Nucleus accumbens (tissue), 56 donors: ENCODE measurements at places on chromosomes 13 and 19.

DNA sequence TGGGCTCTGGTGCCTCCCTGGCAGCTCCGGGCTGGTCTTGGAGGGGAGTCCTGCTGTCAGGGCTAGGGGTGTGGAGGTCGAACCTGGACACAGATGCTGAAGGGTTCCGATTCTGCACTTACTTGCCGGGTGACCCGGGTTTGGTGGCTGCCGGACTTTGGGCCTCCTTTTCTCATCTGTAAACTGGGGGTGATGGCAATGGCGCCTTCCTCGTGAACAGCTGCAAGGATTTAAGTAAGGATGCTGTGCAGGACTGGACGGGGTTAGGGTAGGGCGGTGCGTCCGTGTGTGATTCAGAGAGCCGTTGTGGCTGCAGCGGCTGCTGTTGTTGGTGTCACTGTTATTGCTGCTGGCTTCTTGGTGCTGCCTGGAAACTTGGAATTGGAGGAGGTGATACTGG is 2.4 kb downstream of the HPN start:
- no peak for DNase-seq

- DNase-seq: no peak
Observed at GRCh38 chr13:110396476-110396875, 89.4 kb downstream of the COL4A2 start.

GRCh38 chr13:91302111-91302510 is 45.4 kb upstream of the MIR17HG start:
- DNase-seq: no peak

- no peak for DNase-seq
Observed at GRCh38 chr19:43624933-43625332, 5.5 kb upstream of the ZNF428 start.

DNA sequence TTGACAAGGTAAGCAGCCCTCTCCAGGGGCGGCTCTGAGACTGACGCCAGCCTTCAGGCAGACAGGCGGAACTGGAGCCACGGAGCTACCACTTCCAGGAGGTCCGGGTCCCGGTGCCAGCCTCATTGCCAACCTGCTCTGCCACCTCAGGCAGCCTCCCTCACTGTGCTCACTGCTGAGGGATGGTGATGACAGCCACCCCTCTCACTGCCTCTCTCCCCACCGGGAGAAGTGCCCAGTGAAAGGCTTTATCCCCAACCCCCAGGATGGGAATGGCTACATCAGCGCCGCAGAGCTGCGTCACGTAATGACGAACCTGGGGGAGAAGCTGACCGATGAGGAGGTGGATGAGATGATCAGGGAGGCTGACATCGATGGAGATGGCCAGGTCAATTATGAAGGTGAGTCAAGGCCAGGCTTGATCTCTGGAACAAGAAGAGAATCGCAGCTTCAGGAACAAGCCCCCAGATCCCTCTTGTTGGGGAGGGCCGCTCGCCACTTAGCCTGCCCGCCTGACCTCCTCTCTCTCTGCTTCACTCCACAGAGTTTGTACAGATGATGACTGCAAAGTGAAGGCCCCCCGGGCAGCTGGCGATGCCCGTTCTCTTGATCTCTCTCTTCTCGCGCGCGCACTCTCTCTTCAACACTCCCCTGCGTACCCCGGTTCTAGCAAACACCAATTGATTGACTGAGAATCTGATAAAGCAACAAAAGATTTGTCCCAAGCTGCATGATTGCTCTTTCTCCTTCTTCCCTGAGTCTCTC is 7.6 kb downstream of the CALM3 start:
- no peak for DNase-seq

GRCh38 chr19:48728911-48729664 is 9.6 kb upstream of the MAMSTR start:
- DNase-seq: no peak

DNA sequence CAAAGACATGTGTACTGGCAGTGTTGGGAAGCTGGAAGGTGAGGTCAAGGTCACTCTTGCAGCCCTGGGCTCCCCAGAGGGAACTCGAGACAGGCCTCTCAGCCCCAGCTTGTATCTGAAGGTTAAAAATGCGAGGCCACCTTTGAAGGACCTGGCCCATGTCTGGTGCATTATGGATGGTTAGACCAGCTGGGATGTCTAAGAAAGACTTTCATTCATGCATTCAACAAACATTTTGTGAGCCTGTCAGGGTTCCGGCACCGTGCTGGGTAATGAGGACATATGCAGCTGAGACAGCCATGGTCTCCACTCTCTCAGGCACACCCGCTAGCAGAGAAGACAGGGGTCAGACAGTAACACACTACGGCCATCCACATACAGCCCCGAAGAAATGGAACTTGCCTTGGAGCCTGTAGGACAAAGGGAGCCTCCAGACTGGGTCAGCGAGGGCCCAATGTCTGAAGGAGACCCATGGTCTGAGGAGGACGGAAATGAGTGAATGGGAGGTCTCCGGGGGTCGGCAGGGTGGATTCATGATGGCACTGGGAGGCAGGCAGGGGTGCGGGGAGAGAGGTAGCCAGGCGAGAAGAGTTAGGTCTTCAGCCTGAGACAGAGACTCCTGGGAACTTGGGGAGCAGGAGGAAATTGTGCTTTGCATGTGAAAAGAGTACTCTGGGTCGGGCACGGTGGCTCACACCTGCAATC is 19.0 kb downstream of the VSTM2B start:
- DNase-seq: no peak

DNA sequence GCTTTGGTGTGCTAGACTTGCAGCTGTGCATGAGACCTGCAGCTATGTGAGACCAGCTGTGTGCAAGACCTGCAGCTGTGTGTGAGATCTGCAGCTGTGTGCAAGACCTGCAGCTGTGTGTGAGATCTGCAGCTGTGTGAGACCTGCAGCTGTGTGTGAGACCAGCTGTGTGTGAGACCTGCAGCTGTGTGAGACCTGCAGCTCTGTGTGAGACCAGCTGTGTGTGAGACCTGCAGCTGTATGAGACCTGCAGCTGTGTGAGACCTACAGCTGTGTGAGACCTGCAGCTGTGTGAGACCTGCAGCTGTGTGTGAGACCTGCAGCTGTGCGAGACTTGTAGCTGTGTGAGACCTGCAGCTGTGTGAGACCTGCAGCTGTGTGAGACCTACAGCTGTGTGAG is 6.7 kb upstream of the DCUN1D2 start:
- DNase-seq: no peak

- DNase-seq: no peak
Observed at GRCh38 chr19:35458731-35459391, 10.8 kb downstream of the FFAR2 start.

GRCh38 chr19:43704002-43704705 is 11.7 kb upstream of the IRGC start:
- DNase-seq: no peak

DNA sequence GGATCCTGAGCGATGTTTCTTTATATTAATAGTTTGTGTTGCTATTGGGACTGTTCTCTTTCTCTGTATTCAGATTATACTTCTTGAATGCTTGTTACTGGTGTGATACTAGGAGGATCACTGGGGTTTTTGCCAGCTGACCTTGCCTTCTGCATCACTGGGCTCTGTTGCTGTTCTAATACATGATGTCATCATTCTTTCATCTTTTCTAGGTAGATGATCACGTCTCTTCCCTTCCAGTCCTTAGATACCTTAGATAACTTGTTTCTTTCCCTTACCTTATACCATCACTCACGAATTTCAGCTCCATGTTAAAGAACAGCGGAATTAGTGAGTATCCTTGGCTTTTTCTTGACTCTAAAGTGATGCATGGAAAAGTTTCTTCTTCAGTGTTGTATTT is at the start of gene OR10H3:
Gene OR10H3, plus strand, starts transcription at position 264 of the 400 bp plus-strand sequence. CDS start 3,408 bp downstream, outside the sequence.
- no peak for DNase-seq

DNA sequence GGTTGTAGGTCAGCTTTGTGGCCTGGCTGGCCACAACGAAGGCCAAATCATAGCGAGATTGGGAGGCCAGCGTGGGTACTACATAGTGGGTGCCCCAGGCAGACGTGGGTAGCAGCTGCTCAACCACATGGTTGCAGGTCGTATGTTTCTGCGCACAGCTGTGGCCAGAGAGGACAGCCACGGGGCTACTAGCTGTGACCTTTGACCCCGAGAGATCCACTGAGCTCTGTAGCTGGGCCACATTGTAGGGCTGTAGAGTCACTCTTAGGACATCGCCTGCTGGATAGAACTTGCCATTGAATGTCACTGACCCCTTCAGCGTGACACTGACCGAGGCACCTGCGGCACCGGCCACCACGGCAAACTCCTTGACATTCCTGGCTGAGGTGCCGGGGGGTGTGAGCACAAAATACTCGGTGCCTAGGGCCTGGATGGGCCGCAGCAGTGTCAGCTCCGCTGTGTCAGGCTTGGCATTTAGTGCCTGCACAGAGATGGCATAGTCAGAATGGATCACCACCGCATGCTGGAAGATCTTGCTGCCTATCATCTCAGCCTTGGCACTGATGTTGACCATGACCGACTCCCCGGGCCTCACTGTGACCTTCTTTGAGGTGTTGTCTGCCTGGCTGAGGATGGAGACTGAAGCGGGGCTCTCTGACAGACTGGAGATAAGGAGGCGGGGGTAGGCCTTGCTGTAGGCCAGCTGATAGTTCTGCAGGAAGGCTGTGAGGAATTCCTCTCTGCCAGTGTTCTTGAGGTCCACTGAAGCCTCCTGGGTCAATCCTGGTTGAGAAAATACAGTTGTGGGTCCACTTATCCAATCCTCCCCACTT is 6.7 kb downstream of the FCGBP start:
- DNase-seq: no peak

DNA sequence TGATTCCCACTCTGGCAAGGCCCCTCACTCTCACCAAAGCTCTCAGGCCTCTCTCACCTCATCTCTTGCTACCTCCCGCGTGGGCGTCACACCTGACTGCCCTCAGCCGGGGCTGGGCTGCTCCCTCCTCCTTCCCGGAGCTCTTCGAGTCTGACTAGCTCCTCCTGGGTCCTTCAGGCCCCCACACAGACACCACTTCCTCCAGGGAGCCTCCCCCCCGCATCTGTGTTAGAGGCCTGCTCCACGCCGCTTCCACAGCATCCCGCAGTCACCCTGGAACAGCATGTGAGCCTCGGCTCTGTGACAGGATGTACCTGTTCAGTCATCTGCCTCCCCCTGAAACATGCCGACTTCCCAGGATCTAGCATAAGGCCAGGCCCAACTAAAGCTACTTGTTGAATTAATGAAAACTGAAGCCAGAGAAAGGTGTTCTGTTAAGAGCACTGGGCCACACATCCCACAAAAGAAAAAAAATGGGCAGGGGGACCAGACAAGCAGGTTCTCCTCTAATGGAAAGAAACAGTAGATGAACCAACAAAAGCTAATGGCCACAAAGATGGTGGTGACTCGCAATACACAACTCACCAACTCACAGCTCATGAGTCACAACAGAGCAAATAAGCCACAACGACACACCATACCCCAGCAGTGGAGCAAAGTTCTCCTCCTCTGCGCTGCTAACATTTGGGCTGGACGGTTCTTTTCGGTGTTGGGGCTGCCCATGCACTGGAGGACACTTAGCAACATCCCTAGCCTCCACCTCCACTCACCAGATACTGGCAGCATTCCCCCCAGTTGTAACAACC is 3.0 kb downstream of the PPP6R1 start:
- no peak for DNase-seq

DNA sequence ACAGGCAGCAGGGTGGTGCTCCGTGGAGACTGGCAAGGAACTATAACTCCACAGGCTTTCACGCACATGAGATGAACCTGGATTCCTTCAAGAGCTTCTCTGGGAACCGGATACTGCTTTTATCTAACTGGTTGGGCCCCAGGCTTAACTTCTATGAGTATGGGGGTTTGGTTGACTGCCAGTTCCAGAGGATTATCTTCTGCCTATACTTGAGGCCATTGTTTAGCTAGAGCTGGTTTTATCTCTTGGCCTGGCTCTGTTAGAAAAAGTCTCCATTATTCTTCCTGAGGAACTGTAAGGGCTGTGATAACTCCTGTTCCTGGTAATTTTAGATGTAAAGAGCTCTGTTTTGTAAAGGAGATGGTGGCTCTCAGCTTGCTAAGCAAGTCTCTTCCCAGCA is 40.9 kb downstream of the ZNF846 start:
- DNase-seq: no peak

- no peak for DNase-seq
Observed at GRCh38 chr13:112734696-112735547, 45.1 kb downstream of the ATP11A start.

DNA sequence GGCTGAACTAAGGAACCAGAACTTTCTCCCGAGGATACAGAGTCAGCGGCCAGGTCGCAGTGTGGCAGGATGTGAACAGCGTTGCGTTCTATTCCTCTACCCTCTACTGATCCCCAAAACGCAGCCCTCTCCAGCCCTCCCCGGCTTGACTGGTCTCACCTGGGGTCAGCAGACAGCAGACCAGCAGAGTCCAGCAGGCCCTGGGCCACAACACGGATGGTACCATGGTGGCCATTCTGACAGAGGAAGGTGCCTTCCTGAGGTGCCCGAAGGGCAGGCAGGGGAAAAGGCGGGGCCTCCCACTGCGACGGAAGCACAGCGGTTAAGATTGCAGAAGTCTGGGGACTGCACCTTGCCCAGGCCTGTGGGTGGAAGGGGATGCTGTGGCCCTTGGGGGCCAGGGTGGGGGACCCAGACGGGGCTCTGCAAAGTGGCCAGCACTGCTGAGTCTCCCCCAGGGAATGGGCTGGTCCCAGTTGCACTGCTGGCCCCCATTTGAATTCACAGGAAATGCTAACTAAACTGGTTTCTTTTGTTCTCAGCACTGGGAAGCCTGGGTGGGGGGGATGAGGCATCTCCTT is at the start of gene ICAM3:
Gene ICAM3, minus strand, starts transcription at position 245 of the 581 bp plus-strand sequence. Its CDS starts 10 bp downstream, at position 235.
- no peak for DNase-seq

DNA sequence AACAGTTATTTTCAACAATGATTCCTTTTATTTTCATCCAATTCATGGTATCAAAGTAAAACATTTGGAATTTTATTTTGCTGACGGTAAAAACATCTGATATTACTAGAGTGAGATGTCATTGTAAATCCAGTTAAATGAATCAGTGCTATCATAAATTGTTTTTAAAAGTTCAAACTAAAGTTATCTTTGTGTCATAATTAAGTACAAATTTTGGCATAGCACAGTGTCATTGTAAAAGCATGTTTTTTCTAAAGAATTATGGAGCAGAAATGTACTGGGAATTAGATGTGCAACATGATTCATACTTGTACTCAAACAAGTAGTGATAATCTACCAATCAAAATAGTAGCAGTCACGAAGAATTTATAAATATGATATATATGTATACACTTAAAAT is 92.8 kb downstream of the FAM216B start:
- no peak for DNase-seq

DNA sequence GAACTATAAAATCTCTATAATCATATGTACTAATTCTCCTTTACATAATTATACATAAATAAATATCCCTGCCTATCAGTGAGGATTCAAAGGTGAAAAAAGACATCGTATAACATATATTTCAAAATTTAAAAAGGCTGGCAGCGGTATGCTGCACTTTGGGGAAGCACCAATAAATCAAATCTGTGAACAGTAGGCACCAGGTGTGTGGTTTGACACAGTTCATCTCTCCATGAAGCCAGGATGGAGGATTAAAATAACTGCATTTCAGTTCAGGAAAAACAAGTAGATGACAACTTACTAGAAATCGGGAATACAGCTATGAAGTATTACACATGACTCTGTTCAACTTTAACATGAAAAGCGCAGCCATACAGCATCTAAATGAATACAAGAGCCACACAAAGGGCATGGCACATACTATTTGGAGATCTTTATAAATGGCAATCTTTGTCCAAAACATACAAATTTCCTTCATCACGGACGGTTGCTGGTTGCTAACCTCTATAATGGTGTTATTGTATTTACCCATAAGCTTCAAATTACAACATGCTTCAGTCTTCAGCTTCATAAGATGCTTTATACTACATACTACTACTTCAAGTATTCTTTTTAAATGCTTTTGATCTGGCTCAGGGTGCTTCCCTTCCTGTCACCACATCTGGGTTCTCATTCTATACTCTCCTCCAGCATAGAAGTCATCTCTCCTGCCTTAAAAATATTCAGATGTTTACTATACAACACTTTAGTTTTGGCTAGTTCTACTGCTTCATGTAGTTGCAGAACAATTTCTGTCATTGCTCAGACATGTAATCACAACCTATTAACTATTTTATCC is 128.7 kb downstream of the KLF12 start:
- DNase-seq: no peak
